Retinal pigment epithelial cell (primary cell): ENCODE measurements at places on chromosomes 11 and 22.

GRCh38 chr11:89487016-89487415 lies 4.2 kb downstream of the NOX4 start:
- no peak for DNase-seq

DNA sequence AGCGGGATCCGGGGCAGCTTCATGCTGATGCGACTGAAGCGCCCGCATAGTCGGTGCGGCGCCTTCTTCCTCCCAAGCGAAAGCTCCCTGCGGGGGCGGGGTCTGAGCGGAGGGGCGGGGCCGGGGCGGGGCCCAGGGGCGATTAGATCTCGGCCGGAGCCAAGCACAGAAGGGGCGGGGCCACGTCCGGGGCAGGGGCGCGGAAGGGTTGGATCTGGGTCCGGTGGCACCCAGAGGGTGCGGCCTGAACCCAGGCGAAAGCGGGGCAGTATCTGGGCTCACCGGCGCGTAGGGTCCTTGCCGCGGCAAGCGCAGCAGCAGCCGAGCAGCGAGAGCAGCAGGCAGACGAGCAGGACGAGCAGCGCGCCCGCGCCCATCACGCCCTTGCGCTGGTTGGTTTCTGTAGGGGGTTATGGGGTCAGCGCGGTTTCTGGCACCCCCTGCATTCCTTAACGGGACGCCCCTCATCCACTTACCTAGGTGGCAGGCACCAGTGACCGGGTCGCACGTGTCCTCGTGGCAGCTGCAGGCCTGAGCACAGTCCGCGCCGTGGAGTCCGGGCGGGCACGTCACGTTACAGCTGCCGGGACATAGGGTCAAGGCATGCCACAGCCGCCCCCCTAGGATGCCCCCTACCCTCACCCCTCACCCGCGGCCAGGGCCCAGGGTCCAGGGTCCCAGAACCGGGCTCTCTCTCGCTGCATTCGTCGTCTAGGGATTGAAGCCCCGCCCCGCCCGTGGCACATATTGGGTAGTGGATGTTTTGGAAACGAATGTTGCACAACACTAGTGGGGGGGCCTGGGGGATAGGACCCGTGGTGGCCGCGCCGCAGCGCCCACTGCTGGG lies 8.1 kb downstream of the SCARF2 start:
- no peak for DNase-seq

DNA sequence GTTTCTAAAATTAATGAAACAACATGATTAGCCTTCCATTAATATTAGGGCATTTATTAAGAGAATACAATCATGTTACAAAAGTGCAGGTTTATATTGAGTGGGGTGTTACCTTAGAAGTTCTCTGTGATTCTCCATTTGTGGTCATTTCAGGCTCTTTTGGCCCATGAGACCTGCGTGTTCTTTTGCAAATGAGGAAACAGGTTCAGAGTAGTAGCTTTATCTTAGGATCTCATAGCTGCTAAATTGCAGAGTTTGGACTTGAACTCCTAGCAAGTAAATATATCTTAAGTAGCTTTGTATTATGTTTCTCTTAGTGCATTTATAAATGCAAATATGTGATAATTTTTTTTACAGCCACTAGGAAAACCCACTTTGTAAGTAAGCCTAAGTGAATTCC lies 18.3 kb downstream of the FAR1 start:
- DNase-seq: no peak

- no peak for DNase-seq
Measured at GRCh38 chr11:95074792-95075563, 8.3 kb downstream of the SRSF8 start.

DNA sequence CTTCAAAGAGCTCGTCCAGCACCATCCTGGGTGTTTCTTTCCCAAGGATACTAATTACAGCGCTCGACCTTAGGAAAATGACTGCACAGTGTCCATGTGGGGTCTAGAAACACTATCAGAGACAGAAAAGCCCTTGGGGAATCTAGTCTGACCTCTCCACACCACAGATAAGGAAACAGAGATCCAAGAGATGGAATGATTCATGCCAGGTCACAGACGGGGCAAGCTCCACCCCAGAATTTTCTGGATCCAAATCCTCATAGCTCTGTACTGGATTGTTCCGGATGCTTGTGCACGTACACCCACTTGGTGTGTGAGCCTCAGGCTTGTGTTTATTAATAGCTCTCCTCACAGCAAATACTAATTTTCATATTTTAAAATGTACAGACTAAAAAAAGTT lies 11.3 kb downstream of the ABTB2 start:
- no peak for DNase-seq

DNA sequence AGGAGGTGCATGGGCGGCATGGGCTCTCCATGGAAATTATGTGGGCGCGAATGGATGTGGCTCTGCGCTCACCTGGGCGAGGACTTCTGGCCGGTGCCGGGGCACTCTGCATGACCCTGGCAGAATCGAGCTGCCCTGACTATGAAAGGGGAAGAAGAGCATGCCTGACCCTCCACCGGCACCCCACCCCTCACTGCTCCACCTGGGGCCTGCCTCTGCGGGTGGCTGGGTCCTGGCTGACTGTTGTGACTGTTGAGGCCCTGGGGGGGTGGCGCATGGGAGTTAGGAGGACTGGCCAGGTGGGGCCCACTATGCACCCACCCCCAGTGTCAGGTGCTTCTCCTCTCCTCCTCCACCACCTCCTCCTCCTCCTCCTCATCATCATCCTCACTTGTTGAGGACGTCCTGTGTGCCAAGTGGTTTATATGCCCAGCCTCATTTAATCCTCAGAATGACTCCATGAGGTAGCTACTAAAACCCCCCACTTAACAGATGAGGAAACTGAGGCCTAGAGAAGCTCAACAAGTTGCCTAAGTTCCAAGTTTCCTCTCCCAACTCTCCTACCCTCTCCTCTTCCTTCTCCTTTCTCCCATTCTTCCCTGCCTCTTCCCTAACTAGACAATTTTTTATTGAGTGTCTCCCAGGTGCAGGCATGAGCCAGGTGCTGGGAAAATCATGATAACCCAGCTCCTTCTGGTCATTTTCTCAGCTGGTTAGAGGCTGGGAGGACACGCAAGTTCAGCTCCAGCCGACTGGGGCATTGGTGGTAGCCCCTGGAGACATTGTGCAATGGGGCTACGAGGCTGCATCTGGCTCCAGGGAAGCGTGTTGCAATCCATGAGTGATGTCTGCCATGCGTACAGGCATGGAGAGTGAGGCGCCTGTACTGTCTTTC lies 2.3 kb downstream of the MYEOV start:
- DNase-seq: no peak

DNA sequence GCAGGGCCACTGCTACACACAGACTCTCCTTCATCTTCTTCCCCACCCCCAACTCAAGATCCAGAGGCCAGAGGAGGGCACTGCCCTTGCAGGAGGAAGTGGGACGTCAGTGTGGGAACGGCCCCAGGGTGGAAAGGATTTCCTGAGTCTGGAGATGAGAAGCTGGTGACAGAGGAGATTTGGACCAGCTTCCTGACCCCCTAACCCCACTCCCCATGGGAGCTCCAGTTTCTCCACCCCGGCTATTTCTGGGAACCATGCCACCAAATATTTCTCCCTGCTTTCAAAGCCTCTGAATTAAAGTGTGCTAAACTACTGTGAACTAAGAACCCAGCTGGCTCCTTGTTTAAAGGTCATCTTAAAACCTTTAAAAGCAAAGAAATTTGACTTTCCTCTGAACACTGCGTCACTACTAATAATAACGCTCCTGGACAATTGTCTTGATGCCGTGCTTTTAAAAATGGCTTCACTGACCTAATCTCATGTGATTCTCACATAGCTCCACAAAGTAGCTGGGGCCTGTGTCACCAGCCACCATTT lies 46.6 kb downstream of the CWC15 start:
- DNase-seq: peak; percentile 89

DNA sequence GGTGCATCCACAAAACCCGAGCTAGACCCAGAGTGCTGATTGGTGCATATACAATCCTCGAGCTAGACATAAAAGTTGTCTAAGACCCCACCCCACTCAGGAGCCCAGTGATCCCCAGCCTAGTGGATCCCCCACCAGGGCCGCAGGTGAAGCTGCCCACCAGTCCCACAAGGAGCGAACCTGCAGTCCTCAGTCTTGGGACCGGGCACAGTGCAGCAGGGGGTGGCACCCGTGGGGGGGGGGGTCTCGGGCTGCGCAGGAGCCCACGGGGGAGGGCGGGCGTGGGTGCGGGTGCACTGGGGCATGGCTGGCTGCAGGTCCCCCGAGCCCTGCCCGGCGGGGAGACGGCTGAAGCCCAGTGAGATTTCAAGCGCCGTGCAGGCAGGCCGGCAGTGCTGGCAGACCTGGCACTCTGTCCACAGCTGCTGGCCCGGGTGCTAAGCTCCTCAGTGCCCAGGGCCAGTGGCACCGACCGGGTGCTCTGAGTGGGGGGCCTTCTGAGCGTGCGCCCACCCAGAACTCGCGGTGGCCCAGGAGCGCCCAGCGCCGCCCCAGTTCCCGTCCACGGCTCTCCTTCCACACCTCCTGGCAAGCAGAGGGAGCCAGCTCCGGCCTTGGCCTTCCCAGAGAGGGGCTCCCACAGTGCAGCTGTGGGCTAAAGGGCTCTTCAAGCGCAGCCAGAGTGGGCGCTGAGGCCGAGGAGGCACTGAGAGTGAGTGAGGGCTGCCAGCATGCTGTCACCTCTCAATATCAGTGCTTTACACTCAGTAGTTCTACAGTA lies 989.1 kb downstream of the FAM181B start:
- DNase-seq: no peak

DNA sequence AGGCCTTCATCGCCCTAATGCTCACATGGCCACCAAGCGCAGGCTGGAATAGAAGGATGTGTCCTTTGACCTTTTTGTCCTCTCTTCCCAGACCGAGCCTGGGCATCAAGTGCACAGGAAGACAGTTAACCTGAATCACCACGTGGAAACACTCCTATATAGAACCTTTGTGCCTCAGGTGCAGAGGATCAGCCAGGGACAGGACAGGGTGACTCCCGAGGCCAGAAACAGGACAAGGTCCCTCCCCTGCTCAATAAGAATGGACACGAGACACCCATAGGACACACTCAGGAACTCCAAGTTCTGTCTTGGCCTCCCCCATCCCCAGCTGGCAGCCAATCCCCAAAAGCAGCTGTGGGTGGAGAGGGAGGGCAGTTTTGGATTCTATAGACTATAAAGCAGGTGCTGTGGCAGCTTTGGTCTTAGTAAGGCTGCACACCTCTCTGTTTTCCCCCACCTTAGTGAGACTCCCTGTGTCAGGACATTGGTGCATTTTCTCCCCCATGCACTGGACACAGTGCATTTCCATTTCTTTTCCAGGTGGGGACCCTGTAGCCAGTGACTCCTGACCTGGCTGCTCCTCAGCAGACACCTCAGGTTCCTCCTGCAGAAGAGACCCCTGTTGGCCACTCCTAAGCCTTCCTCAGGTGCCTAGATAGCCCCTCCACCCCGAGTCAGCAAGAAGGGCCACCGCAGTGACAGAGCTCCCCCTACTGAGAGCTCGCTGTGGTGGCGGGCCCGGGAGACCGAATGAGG lies 43.6 kb upstream of the POU2AF1 start:
- DNase-seq: no peak

DNA sequence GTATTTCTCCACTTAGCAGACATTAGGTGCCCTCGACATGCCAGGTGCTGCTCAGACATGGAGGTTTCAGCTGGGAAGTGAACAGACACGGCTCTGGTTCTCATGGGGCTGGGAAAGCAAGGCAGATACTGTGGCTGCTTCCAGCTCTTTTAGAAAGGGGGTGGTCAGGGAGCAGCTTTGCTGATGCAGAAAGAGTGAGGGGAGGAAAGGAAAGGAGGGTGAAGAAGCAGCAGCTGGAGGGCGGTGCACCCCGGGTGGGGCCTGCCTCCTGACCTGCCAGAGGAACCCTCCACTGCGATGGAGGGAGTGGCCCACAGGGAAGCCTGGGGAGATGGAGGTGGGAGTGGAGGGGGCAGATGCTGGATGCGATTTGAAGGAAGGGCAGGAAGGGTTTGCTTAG lies 76.8 kb downstream of the MORC2 start:
- DNase-seq: no peak

- no peak for DNase-seq
Measured at GRCh38 chr22:37266581-37267134, 15.7 kb upstream of the CYTH4 start.

DNA sequence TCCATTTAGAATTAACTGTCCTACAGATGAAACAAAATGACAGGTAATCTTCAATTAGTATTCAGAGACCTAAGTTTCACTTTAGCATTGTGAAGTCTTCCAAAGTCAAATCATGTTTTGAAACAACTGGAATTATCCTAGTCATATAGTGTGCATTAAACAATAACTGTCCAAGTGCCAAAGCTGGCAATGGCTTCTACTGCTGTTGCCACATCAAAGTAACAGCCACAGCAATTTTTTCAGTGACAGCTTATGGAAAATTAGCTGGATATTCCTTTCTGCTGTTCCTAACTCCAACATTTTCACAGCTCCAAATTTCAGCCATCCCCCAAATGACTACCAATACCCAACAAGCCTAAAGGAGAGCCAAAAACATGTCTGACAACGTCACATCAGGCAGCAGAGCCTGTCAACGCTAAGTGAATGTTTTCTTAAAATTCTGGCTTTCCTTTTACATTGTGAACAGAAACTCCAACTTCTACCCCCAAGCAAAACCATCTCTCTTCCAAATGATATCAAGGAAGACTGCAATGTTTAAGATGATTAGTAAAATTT lies 45.3 kb upstream of the CCDC34 start:
- DNase-seq: no peak

- no peak for DNase-seq
Measured at GRCh38 chr11:628056-628455, 1.1 kb upstream of the SCT start.

DNA sequence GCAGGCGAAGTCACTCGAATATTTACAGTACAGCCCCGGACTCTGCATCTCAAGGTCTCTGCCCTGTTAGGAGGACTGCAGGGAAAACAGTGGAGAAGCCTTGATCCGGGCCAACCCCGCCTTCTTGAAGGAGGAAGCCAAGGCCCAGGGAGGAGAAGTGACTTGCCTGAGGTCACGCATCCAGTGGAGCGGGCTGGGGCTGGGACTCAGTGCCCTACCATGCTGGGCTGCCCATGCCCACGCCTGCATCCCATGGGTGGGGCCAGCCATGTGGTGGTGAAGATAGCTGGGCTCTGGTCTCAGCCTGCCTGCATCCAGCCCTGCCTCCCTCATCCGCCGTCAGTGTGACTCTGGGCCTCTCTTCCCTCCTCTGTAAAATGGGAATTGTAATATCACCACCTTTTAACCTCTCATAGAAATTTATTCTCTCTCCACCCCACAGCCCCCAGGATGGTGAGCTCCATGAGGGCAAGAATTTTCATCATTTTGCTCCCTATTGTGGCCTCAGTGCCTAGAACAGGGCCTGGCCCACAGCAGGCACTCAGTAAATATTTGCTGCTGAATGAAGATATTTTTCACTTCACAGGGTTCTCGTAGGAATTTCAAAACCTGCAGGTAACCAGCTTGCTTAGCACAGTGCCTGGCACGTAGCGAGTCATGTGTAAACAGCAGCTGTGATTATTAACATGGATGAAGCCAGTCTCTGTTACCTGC lies 57.3 kb downstream of the OTOG start:
- DNase-seq: no peak
